ELR (cell line): ENCODE measurements at places on chromosomes 6 and 20.

DNA sequence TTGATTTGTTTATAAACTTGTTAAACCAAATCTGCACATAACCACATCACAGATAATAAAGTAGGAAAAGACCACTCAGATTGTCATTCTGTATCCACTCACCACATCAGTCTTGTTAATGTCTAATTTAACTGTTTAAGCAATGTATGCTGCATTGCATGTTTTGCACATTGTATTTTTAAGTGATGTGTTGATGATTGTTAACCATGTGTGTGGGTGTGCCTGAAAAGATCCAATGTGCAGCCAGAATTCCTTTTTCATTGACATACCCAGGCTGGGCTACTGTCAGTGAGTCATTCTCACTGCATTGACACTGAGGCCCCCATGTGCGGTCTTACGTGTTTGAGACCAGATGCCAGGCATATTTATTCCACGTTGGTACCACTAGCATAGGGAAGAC, 167.3 kb downstream of the TRMT11 start:
- peak; percentile 62 for DNase-seq

DNA sequence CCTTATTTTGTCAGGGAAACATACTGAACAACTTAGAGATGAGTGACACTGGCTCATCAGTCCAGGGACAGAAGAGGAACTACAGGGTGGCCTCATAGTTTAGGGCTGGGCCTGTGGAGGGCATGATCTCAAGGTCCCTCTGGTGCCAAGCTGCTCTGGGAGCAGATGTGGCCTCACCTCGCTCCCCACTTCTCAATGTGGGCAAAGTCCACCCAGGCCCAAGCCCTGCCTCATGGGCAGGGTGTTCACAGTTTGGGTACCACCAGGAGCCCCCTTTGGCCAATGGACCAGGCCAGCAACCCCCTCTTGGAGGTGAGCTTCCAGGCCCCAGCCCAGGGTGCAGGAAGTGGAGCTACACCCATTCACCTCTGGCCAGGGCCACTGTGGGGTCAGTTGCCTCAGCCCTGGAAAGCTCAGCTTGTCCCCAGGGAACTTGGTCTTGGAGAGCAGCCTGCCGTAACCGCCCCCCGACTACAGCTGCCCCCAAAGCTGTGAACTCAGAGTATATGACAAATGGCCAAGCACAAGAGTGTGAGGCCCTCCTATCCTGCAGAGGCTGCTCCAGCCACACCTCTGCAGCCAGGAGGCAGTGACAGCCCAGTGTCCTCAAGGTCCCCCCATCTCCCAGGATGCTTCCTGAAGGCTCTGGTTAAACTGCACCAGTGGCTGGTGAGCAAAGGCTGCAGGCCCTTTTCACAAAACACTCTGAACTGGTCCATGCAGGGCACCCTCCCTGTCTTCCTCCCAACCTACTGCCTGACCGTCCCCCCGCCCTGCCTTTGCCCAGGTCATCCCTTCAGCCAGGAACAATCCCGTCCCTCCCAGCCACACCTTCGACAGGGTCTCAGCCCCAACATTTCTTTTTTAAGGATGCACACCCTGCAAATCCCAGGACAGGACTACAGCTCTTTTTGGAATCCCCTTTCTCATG, 3.6 kb downstream of the ADISSP start:
- no peak for DNase-seq

- no peak for DNase-seq
Measured at GRCh38 chr6:25180630-25181349, 98.4 kb upstream of the CARMIL1 start.

GRCh38 chr6:108348655-108349349, 53.9 kb downstream of the AFG1L start:
- DNase-seq = no peak

DNA sequence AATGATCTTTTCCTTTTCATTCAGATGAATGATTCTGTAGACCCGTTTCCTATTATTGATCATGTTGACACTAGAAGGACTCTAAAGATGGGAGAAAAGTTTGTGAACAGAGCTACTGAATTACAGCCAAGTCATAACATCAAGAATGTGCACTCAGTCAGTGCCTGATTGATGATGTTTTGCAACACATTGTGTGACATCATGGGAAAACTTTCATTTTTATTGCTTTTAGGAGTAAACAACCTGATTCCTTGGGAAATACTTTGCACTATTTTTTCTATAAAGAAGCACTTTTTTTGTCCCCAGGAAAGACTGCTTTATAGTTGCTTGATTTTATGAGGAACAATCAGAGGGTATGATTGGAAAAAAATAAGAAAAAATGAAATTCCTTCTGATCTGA, 383.8 kb upstream of the JAG1 start:
- DNase-seq = no peak

DNA sequence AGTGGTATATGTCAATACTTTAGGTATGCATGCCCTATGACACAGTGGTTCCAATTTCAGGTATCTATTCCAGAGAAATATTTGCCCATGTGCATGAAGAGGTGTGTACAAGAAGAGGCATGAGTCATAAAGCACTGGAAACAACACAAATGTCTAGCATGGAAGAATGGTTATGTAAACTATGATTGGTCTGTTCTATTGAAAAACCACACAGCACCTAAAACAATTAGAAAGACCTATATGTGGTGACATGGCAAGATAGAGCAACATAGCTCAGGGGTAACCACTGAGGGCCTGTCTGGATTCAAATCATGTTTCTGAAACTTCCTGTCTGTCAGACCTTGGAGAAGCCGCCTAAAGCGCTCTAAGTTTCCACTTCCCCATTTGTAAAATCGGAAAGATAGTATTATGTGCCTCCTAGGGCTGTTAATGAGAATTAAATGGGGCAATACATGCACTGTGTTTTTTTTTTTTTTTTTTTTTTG, 76.0 kb upstream of the SHLD1 start:
- DNase-seq = peak; percentile 43

DNA sequence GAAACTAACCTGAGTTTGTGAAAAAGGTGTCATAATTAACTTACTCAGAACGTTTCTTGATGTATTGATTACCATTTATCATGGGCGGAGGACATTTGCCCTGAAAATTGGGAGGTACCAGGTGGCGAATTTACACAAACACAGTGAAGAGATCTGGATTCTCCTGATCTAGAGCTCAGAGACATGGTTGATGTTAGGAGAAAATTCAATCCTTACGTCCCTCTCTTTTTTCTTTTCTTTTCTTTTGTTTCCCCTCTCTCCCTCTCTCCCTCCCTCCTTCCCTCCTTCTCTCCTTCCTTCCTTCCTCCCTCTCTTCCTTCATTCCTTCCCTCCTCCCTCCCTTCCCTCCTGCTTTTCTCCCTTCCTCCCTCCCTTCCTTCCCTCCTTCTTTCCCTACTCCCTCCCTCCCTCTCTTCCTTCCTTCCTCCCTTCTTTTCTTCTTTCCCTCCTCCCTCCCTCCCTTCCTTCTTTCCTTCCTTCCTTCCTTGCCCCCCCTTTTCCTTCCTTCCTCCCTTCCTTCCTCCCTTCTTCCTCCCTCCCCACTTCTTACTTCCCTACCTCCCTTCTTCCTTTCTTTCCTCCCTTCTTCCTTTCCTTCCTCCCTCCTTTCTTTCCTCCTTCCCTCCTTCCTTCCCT, 234.1 kb downstream of the OTOR start:
- DNase-seq = no peak

DNA sequence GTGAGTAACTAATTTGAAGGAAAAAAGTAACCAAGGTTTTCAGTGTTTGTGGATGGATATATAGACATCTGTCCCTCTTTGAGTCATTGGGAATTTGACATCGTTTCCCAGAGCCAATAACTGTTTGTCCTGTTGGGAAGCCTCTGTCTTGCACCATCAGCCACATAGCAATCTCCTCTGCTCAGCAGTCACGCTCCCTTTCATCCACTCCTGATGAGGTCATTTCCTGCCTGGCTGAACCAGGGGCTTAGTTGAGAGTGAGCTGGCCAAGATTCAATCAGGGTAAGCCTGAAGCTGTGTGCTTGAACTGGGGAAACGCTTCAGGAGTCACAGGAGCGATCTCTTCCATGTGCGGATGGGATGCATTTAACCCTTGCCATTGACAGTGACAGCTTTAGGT, 121.5 kb upstream of the FOXQ1 start:
- DNase-seq = peak; percentile 97

GRCh38 chr20:35277127-35277526, 795 bp downstream of the MMP24OS start:
- DNase-seq = no peak

DNA sequence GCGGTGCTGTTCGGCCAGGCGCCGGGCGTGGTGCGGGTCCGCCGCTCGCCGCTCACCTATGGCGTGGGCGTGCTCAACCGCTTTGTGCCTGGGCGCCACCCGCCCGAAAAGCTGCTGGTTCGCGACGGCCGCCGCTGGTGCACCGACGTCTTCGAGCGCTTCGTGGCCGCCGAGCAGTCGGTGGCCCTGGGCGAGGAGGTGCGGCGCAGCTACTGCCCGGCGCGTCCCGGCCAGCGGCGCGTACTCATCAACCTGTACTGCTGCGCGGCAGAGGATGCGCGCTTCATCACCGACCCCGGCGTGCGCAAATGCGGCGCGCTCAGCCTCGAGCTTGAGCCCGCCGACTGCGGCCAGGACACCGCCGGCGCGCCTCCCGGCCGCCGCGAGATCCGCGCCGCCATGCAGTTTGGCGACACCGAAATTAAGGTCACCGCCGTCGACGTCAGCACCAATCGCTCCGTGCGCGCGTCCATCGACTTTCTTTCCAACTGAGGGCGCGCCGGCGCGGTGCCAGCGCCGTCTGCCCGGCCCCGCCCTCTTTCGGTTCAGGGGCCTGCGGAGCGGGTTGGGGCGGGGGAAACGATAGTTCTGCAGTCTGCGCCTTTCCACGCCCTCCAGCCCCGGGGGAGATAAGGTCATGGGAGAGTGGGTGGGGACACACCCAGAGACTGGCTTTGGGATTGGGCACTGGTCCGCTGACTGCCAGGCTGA, 15.7 kb downstream of the ADISSP start:
- no peak for DNase-seq

DNA sequence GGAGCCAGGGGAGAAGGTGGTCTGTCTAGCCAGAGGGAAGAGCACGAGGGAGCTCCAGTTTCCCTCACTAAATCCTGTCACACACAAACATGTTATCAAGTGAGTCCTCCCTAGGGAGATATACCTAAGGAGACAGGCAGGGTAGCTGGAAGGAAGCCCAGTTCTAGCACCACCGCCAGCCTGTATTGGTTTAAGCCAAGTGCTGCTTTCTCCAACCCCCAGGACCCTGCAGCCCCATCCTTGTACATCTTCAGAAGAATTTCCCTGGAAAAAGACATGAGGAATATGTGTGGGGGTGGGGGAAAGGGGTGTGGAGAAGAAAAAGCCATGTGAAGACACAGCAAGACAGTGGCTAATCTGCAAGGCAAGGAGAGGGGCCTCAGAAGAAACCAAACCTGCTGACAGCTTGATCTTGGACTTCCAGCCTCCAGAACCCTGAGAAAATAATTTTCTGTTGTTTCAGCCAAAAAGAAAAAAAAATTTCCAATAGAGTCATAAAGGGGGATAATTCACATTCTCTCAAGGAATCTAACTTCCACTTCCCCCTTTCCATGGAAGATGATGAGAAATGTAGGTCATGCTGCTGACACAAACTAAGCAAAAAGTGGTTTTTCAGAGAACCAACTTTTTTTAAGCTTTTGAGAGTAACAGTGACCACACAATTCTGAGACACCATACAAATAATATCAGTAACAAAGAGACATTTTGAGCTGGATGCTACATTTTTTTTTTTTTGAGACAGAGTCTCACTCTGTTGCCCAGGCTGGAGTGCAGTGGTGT, 103.2 kb upstream of the PRDM1 start:
- DNase-seq = no peak

- DNase-seq = peak; percentile 95
Measured at GRCh38 chr6:71248306-71248765, 40.3 kb upstream of the OGFRL1 start.

DNA sequence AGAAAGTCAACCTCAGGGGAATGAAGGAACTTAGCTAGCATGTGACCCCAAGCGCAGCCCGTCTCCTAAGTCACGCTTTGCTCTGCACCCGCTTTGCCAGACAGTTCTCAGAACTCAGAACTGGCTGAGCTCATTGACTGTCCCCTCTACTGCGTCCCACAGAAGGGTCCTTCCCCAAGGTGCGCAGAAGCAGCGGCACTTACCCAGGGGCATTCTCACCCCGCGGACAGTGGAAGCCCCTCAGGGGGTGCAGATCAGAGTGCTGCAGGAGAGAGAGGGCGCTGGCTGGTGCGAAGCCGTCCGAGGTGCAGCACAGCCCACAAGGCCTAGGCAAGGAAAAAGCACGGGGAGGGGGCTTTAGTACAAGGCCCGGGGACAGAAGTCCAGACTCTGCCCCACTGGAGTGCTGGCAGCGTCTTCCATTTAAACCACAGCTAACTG, 807 bp downstream of the SNHG17 start:
- DNase-seq = peak; percentile 48

DNA sequence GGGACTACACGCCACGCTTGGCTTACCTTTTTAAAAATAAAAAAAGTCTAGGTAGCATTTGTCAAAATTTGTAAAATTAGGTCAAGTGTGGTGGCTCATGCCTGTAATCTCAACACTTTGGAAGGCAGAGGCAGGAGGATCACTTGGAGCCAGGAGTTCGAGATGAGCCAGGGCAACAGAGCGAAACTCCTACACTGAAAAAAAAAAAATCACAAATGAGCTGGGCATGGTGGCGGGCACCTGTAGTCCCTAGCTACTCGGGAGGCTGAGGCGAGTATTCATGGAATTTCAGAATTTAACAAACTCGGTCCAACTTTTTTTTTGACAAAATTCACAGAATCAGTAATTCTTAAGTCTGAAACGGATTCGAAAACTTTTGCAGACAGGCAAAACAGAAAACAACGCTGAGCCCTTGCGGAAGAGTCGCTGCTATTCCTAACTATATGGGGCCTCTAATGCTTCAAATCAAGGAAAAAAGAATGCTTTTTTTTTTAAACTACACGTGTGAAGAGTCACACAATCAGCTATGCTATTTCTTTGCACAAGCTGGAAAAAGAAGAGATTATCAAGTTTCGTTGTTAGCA, 62.9 kb downstream of the GTF2H5 start:
- DNase-seq = no peak

DNA sequence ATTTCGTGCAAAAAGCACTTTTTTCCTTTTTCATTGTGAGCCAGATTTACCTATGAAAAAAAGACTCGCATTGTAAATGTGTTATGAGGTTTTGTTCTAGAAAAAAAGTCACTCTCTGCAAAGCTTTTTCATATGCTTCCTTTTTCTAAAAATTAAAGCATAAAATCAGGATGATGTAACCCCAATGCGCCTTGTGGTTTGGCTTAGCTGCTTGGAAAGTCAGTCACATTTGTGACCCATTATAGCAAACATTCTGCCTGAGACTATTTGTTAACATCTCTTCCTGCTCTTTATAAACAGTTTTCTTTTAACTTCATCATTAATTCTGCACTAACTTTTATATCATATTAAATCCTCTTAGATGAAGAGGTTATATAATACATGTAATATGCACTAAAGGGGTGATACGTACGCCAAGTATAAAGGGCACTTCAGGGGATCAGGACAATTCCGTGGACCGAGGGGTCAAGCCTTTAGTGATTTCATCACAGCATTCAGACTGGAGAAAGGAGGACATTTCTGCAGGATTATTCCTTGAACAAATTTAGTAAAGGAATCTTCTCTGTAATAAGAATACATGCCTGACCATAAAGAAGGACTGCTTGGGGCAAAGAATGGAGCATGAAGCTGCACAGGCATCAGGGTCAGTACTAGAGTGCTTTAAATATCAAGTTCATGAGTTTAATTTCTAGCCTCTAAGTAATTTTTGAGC, 48.1 kb upstream of the SMLR1 start:
- peak; percentile 76 for DNase-seq
